Activated CD8-positive, alpha-beta T cell treated with anti-CD3 and anti-CD28 coated beads, Interleukin-2, amount 10 ng/mL, durations not matched to agents 7 days and 5 days (primary cell): ENCODE measurements at places on chromosomes 3 and 15. TPM values are rescaled to one million over a fixed set of nuclear protein-coding genes. Genes with fewer than 3 reads are reported as not detected.

DNA sequence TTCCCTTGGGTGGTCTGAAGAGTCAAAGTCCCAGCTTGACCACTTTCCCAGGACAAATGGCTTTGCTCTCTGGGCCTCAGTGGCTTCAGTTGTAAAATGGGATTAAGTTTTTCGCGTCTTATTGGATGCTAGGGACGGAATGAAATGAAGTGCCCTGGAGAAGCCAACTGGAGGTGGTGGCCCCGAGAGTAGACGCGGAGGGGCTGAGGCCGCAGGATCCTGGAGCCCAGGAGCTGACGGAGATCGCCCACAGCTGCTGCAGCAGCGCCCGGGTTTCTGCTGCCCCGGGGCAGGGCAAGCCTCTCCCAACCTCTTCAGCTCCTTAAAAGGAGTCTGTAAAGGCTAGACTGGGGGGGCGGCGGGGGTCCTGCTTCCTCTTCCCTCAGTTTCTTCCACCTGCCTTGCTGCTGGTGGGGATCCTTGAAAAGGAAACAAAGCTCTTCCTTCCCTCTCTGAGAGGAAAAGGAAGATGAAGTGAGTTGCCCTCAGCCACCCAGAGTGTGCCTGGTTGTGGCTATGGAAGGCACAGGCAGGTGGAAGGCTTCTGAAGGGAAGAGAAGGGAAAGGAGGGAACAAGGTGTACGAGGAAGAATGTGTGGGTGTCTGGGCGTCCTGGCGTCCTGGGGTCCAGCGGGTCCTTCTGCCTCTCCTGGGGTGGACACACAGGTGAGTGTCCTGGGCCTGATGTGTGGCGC lies 967 bp upstream of the BNC1 start:
- DNase-seq: no peak

- DNase-seq: no peak
Measured at GRCh38 chr3:57966829-57967228, 41.4 kb upstream of the FLNB start.

GRCh38 chr3:64552160-64552559 lies 135.6 kb downstream of the ADAMTS9 start:
- DNase-seq: no peak

Gene TLR9
- total RNA-seq: 0.52 TPM

Gene NTRK3
- not detected for total RNA-seq

DNA sequence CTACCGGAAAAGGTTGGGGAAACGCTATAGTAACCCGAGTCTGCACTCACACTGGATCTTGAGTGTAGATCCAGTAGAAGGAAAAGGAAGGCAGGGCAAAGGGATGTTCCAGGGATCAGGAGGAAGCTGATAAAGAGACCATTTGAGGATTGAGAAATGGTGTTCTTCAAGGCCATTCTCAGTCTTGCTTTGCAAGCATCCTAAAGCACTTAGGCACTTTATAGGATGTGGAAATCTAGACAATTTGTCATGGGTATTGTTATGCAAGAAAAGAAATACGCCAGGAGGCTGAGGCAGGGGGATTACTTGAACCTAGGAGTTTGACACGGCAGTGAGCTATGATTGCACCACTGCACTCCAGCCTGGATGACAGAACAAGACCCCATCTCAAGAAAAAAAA lies 13.2 kb upstream of the SCAMP5 start:
- DNase-seq: no peak

Gene FAM3D
- not detected for total RNA-seq

- DNase-seq: no peak
Measured at GRCh38 chr3:37024092-37024491, 30.8 kb downstream of the MLH1 start.

Gene PP2D1
- total RNA-seq: not detected

Gene DNAJC13
- total RNA-seq: 38.4 TPM

DNA sequence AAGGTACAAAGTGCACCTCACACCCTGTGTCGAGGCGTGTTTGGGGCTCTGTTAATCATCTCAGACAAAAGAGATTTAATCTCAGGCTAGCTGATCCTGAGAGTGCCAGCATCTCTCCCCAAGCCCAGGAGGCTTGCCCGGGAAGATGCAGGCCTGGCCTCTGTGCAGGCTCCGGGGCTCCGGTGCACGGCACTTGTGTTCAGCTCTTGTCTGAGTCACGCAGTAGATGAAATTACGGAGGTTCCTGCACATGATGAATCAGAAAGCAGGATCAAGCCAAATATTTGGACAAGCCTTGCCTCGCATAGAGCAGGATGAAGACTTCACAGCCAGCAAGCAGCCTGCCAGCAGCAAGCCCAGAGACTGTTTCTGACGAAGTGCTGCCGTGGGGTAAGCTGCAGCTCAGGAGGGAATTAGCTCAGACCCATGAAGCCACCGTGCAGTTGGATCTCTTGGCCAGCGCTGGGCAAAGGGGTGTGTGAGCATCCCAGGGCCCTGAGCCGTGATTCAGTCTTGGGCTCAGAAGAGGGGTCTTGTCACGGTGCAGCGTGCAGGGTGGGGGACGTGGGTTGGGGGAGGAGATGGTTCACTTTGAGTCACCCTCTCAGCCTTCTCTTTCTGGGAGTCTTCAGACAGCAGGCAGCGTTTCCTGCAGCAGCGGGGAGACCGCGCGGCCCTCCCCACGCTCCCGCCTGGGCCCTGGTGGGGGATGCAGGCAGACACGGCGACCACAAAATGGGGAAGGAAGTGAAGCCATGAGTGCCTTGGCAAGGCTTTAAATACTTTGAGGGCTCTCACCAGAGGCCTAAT lies 89.2 kb upstream of the MEF2A start:
- peak; percentile 66 for DNase-seq

DNA sequence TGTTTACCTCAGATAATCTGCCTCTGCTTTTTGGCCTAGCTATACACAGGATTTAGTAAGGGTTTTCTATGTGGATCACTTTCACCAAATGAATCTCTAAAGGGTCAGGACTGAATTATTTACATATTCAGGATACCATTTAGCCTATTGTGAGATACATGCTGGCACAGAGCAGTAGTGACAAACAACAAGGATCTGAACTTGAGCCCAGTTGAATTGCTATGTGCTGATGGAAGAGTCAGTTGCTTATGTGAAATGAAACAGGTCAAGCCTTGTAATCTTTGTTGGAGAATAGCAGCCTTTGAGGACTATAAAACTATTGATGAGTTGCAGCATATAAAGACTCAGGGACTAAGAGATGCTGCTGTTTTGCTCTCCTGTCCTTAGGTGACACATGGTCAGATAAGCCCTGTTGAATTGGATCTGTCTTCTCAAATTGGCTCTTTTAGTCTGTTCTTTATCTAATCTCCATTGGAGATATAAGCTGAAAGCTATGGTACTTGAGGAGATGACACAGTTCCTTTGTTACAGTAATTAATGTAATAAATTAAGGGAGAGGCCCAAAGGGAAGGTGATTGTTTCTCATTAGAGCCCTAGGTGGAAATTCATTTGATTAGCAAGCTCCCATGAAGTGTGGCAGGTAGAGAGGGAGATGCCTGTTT lies 30.4 kb downstream of the ZNF609 start:
- DNase-seq: no peak

DNA sequence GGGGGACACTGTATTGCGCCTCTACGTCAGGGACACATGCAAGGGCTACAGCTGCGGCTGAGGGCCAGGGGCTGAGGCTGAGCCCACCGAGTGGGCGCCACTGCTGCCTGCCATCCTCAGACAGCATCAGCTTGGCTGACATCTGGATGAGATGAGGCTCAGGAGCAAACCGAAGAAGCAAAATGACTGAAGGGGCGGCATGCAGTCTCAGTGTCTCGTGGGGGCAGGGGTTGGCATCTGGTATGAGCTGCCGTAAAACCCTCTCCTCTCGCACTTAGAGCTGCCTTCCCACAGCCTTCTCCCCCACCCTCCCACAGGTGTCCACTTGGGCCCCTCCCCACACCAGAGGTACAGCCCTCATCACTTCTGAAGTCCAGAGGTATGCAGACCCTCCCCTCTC lies 24.2 kb upstream of the CMTM7 start:
- DNase-seq: no peak

Gene HRH1
- 0.18 TPM for total RNA-seq

GRCh38 chr3:193095366-193095765 lies 145.7 kb upstream of the PLAAT1 start:
- DNase-seq: no peak

GRCh38 chr3:76107935-76108570 lies 322.7 kb upstream of the ZNF717 start:
- no peak for DNase-seq

DNA sequence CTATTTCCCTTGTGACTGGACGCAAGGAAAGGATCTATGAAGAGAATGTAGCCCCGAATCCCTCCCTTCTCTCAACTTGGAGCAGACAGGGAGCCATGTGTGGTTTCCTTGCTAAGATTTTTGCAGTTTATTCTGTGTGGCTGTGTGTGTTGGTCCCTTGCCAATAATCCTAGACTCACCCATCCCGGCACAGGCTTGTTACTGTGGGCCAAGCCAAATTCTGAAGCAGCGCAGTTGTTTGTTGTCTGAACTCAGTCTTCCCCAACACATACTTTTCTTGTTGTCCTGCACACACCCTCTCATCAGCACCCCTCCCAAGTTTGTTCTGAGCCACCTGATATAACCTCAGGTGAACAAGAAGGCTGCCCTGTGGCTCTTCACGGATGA lies 193.3 kb upstream of the CTDSPL start:
- no peak for DNase-seq

GRCh38 chr3:52077925-52078324 lies 21.6 kb upstream of the DUSP7 start:
- no peak for DNase-seq

GRCh38 chr15:69576035-69576526 lies 123.5 kb downstream of the RPLP1 start:
- DNase-seq: peak; percentile 75

GRCh38 chr3:107222907-107223306 lies 154.3 kb upstream of the CCDC54 start:
- no peak for DNase-seq

- no peak for DNase-seq
Measured at GRCh38 chr15:76208786-76209424, 102.4 kb downstream of the ETFA start.

- DNase-seq: no peak
Measured at GRCh38 chr3:189629803-189630455, 1.3 kb upstream of the TP63 start.

DNA sequence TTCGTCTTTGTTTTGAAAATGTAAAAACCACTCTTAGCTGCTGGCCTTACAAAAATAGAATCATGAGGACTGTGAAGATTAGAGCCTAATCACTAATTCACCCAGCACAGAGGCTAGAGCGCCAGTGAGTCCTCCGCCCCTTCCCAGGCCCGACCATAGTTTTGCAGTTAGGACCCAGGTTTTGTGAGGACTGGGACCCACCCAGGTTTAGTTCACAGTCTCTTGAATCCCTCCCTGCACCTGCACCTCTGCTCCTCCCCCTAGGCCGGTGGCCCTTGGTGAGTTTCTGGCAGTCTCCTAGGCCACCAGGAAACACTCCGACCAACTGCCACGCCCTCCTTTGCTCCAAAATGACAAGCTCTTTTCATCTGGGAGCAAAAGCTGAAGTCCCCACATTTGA lies 136.0 kb upstream of the CCDC54 start:
- peak; percentile 31 for DNase-seq

GRCh38 chr3:4821338-4821737 lies 157.9 kb upstream of the BHLHE40 start:
- no peak for DNase-seq

DNA sequence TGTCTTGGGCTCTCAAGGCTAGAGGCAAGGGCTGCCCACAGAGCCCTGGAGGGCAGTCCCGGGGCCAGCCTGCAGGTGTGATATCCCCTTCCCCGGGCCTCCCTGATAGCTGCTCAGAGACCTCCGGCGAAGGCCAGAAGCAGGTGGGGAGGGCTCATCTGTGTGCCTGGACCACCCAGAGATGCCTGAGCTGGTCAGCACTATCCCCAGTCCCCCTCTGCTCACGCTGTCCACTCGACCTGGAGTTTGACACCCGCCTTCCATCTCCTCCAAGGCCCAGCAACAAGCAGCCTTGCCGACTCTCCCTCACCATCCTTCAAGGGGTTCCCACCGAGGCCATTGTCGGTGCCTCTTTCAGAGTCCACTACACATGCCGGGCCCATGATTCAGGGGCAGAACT lies 39.4 kb downstream of the DNAH1 start:
- DNase-seq: no peak

Gene CHL1
- not detected for total RNA-seq

GRCh38 chr3:183278479-183279088 lies 25.5 kb downstream of the B3GNT5 start:
- DNase-seq: no peak

Gene HIGD2B
- total RNA-seq: not detected

GRCh38 chr3:24947103-24947502 lies 452.5 kb upstream of the THRB start:
- no peak for DNase-seq
